Substantia nigra (tissue), 51 donors: ENCODE measurements at places on chromosomes 4 and X.

DNA sequence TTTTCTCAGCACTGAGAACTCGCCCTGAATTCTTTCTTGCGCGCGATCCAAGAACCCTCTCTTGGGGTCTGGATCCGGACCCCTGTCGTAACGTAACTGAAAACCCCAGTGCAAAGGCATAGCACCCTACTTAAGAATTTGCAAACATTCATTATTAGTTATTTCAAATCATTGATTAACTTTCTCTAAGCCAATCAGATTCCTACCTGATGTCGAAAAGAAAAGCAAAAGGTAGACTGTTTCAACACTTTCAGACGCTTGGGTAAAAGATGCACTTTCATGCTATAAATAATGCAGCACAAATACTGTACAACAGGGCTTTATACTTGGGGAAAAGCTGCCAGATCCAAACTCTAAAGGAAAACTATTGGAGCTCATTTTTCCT lies 817 bp upstream of the WDR19 start:
- no peak for DNase-seq

- no peak for DNase-seq
Measured at GRCh38 chrX:2676794-2677675, 14.1 kb upstream of the CD99 start.

GRCh38 chr4:84498203-84498934 lies 723 bp downstream of the NKX6-1 start:
- DNase-seq = no peak

GRCh38 chr4:68342134-68342533 lies 7.8 kb downstream of the YTHDC1 start:
- no peak for DNase-seq

GRCh38 chrX:100615005-100615404 lies 21.6 kb downstream of the TSPAN6 start:
- DNase-seq = no peak

- no peak for DNase-seq
Measured at GRCh38 chr4:139245590-139245989, 34.4 kb downstream of the MGARP start.

GRCh38 chr4:24965627-24966026 lies 52.8 kb upstream of the CCDC149 start:
- DNase-seq = no peak

DNA sequence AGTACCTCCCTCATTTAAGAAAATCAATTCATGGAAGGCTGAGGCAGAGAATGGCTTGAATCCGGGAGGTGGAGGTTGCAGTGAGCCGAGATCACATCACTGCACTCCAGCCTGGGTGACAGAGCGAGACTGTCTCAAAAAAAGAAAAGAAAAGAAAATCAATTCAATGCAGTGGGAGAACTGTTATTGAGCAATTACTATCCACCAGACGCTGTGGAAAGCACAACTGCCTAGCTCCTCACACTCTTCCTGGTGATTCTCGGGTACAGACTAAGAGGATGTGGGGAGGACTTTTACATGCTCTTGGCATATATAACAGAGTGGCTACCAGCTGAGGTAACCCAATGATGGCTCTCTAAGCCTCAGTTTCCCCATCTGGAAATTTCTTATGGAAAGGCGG lies 2.7 kb upstream of the TMSB4X start:
- no peak for DNase-seq
